CD8-positive, alpha-beta T cell (primary cell): ENCODE measurements at places on chromosomes 7 and 10.

DNA sequence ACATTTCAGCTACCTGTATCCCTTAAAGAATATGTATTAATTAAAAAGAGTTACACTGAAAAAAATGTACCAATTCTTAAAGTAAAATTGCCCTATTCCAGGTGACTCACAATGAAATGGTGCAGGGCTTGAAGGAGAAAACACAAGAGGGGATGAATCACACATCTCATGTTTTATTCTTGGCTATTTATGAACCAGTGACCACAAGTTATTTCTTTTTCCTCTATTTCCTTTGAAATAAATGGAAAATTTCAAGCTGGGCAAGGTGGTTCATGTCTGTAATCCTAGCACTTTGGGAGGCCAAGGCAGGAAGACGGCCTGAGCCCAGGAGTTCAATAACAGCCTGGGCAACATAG is 106.8 kb downstream of the UBE2H start:
- DNase-seq: no peak

- DNase-seq: no peak
Measured at GRCh38 chr10:12862459-12862858, 139.1 kb downstream of the CCDC3 start.

DNA sequence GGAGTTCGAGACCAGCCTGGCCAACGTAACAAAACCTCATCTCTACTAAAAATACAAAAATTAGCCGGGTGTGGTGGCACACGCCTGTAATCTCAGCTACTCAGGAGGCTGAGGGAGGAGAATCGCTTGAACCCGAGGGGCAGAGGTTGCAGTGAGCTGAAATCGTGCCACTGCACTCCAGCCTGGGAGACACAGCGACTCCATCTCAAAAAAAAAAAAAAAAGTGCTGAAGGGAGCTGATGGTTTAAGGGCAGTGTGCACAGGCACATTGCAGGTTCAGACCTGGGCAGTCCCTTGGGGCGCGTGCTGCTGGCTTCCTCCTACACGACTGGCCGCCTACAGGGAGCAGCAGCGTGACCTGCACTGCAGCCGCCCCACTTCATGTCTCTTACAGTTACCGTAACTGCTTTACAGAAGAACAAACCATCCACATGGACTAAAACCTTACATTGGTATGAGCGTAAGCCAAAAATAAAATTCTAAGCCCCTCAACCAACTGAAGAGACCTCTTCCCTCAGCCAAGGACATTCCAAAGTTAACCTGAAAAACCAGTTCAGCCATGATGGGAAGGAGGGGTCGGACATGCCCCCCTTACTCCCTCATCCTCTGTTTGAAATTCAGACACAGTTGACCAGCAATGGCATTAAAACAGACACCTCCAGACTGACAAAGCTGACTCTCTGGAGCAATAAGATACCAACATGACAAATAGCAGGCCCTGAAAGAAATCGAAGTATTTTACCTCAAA is 262.2 kb downstream of the ZMYND11 start:
- no peak for DNase-seq

DNA sequence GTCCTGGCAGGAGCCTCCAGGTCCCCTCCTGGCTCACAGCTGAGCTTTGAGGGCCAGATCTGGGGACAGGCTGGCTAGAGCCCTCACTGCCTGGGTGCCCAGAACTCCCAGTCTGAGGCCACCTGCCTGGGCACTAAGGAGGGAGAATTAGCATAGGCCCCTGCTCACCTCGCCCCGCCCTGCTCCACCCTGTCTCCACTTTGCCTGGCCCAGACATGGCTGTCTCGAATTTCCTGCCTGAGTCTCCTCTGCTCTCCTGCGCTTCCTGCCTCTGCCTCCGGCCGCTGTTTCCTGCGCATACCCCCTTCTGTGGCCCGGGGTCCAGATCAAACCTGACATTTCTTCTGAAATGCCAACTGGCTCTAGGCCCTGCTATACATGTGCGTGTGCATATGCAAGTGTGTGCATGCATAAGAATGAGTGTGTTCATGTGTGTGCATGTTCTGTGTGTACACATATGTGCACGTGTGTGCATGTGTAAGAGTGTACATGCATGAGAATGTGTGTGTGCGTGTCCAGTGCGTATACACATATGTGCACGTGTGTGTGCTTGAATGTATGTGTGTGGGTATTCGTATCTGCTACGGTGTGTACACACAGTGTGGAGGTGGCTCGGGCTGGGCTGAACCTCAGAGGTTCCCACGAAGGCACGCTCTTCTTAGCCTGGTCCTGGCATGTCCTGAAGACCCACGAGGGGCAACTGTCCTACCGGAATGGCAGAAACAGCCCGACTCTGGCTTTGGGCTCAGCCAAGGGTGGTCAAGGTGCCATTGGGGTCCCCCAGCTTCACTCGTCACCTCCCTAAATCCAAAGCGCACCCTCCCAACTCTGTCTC is 64.9 kb downstream of the MYL10 start:
- no peak for DNase-seq

- DNase-seq: no peak
Measured at GRCh38 chr10:82969405-82969804, 1094.4 kb downstream of the NRG3 start.

- no peak for DNase-seq
Measured at GRCh38 chr7:70680743-70681468, 451.0 kb upstream of the GALNT17 start.
